NCI-H526 treated with DMSO at 0.1 percent for 48 hours (cell line): ENCODE measurements at places on chromosomes 5 and 9.

DNA sequence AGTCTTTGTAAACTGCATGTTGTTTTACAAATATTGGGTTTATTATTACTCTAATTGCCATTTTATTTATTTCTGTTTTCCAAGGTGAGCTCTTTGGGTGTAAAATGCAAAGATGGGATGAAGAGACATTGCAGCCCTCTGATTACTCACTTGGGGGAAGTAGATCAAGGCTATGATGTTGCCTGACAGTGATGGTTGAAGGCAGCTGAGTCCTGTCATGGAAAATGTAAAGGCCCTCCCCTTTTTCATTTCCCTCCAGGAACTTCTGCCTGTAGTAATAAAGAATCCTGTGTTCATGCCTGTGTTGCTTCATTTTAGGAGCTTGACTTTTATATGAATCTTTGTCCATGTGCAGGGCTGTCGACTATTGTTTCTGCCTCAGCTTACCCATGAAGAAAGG is 605.4 kb upstream of the CLINT1 start:
- no peak for DNase-seq

DNA sequence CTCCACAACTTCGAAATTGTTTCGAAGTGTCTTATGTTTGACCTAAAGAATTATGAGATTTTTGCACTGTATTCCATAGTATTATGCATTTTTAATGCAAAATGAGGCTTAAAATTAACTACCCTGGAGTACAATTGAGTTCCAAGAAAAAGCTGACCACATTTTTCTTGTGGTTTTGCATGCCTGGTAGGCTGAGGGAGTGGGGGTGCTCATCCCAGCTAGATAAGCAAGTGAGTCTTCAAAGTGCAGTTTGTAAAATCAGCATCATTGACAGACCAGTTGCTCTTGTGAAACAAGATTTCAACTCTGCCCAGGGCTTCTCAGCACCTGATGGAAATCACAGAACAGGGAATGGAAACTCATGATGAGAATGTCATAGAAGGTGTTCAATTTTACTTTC is 17.0 kb upstream of the NDUFS4 start:
- DNase-seq, result no peak

- no peak for DNase-seq
These were observed 122.6 kb downstream of the FBXL17 start for GRCh38 chr5:108259306-108259705.

- no peak for DNase-seq
These were observed 657 bp downstream of the MTRR start for GRCh38 chr5:7869474-7870136.

GRCh38 chr9:5352637-5353248 is 13.1 kb upstream of the RLN1 start:
- no peak for DNase-seq

DNA sequence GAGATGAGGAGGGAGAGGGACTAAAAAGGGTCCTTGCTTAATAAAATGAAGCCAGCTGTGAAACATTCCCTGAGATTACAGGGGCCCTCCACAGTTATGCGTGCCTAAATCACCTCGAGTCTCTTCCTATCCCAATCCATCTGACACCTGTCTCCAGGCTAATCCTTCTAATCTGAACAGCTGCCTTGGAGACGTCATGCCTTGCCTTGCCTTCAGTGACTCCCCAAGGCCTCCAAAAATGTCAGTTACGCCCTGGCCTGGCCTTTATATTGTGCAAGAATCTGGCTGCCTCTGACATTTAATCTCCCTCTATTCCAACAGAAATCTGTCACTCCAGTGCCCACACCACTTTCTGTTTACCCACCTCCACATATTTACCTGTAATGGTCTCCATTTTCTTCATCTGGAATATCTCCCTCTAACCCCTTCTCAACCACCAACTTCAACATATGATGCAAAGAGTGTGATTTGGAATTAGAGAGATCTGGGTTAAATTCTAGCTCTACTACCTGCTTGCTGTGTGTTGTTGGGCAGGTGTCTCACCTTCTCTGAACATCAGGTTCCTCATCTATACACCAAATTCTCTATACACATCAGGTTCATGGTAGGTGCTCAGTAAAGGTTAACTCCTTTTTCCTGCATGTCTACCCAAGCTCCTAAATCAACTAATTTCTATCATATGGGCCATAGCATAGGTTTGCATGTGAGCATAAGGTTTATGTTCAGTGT is 57.9 kb downstream of the PTCD2 start:
- no peak for DNase-seq

DNA sequence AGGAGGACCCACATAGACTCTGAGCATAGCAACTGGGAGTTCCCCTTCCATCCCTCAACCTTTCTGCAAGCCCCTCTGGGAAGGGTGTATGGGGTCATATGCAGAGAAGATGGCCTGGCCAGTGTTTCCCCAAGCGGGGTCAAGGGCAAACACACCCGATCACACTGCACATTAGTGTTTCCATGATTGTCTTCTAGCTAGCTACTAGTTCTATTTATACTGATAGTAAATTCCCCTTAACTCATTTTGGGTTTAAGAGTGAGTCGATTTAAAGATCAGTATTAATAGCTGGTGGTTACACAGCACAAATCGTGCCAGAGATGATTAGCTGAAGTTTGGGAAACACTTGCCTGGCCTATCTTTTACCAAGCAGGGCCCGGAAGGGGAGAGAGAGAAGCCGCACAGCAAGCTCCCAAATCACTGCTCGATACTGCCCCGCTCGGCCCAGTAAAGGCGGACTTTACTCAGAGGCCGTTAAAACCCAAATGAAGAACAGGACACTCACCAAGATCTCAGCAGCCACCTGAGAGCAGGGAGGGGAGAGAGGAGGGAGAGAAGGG is 29.4 kb upstream of the TNIP1 start:
- no peak for DNase-seq

- no peak for DNase-seq
These were observed 185.7 kb downstream of the NR3C1 start for GRCh38 chr5:143217804-143218160.
